ENCODE measurements at places on chromosomes 6 and 20. TPM values are rescaled to one million over a fixed set of nuclear protein-coding genes. Genes with fewer than 3 reads are reported as not detected.

- DNase-seq, result peak; percentile 52
Measured at GRCh38 chr6:142946924-142947713, 2.1 kb upstream of the HIVEP2 start.

DNA sequence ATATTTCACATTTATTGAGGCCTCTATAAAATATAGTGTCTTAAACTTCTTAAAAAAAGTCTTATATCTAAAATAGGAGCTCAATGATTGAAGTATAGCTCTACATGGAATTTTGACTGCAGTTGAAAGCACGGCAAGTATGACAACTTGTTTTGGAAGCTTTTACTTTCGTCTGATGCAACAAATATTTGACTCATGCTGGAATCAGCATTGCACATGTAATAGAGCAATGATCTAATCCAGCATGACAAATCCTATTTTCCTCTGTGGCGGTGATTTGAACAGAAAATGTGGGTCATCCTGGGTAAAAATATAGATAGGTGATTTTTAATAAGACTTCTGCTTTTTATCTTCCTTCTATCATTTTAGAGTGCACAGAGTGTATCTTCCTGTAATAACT, 111.6 kb downstream of the TINAG start:
- DNase-seq, result no peak

DNA sequence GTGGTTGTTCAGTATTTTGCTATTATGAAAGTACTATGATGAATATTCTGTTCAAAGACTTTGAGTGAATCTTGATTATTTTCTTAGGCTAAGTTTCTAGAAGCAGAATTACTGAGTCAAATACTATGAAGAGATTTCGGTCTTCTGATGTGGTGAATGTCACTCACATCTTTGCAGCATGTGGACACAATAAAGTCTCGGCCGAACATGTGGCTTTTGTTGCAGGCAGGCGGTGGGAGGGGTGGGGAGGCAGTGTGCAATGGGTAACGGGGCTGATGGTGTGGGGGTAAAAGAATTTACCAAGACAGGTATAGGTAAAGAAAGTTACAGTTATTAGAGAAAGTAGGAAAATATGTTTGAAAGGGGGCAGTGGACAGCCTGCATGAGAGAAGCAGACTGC, 156.4 kb upstream of the DTNBP1 start:
- no peak for DNase-seq

GRCh38 chr20:40154514-40154913, 534.5 kb downstream of the MAFB start:
- no peak for DNase-seq

DNA sequence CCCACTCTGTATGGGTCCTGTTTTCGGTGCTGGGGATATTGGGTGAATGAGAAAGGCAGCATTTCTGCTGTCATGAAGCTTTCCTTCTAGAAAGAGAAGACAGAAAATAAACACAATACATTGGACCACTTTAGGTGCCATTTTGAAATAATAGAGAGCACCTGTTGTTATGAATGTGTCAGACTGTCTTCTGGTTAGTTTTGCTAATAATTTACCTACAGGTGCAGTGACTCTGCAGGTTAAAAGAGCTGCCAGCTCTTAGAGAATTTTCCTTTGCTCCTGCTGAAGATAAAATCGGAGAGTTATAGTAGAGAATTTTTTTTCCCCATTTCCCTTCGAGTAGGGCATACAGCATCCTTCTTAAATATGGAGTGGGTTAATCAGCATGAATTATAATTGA, 21.9 kb upstream of the GCLC start:
- DNase-seq, result no peak

- peak; percentile 23 for DNase-seq
Measured at GRCh38 chr20:49658508-49658907, 55.2 kb downstream of the B4GALT5 start.

GRCh38 chr20:44582311-44583025, at the start of gene PKIG:
PKIG (plus strand) TSS chr20:44582579; CDS start chr20:44614557, 31,978 bp downstream.
- peak; percentile 75 for DNase-seq

DNA sequence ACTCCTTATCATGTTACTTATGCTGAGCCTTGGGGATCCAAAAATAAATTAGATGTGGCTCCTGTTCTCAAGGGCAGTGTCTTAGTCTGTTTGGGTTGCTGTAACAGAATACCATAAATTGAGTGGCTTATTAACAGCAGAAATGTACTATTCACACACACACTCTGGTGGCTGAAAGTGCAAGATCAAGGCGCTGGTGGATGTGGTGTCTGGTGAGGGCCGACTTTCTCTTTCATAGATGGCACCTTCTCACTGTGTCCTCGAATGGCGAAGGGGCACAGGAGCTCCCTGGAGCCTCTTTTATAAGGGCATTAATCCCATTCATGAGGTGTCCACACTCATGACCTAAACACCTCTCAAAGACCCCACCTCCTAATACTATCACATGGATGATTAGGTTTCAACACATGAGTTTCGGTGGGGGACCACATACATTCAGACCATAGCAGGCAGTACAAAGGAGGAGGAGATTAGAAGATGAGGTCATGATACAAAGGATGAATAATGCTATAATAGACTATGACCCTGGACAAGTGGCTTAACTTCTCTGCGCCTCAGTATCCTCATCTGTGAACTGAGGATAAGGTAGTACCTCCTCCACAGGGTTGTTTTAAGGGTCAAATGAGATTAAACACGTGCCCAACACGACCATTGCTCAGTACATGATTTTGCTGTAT, 34.1 kb downstream of the RPP40 start:
- no peak for DNase-seq

GRCh38 chr20:62741701-62742491, 33.3 kb downstream of the NTSR1 start:
- DNase-seq, result no peak

GRCh38 chr6:11689847-11690246, 88.8 kb downstream of the ADTRP start:
- DNase-seq, result no peak

- no peak for DNase-seq
Measured at GRCh38 chr20:41320976-41321375, 3.4 kb upstream of the ZHX3 start.

DNA sequence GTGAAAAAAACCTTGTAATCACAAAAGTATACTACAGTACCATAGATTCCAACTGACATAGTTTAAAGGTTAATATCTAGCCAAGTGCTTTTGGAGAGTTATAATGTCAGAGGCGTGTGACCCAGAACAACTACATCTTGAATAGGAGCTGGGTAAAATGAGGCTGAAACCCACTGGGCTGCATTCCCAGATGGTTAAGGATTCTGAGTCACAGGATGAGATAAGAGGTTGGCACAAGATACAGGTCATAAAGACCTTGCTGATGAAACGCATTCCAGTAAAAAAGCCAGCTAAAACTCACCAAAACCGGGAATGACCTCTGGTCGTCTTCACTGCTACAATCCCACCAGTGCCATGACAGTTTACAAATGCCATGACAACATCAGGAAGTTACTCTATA, 22.4 kb upstream of the KIAA0408 start:
- DNase-seq, result peak; percentile 47

GRCh38 chr6:24879351-24879750, 56.4 kb downstream of the RIPOR2 start:
- no peak for DNase-seq

GRCh38 chr6:118905851-118906250, 11.9 kb downstream of the ASF1A start:
- no peak for DNase-seq

DNA sequence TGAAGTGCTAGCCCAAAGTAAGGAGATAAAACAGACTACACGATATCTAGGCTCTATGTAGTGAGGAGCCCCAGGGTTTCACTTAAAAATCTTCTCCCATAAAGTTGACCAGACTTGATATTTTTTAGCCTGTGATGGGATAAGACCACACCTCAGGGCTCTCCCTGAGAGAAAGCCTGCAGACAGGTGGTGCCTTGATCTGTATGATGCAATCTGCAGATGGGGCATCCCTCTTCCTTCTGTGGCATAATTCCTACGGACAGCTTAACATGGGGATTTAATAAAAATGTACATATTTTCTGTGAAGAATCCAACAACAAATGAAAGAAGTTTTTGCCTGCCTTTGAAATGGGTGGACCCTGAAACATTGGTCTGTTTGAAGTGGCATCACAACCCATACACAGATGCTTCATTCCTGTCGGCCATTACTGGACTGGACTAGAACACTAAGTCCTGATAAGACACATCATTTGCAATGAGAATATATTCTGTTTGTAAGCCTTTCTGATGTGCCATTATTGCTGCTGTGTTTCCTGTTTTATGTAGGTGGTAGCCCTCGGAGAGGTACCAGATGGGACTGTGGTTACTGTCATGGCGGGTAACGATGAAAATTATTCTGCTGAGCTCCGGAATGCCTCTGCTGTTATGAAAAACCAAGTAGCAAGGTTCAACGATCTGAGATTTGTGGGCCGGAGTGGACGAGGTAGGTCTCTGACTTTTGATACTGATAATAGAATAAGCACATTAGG, 53.8 kb upstream of the SUPT3H start:
- DNase-seq, result no peak

- no peak for DNase-seq
Measured at GRCh38 chr6:144315226-144315980, 30.3 kb downstream of the UTRN start.

- no peak for DNase-seq
Measured at GRCh38 chr6:112030961-112031660, 22.8 kb upstream of the CCN6 start.

DEF6 gene
- total RNA-seq, result 0.71 TPM

GPX5 gene
- not detected for total RNA-seq

MKKS gene
- total RNA-seq, result 21.1 TPM

LPA gene
- not detected for total RNA-seq

FAM209B gene
- not detected for total RNA-seq

NOX3 gene
- total RNA-seq, result not detected

UQCC2 gene
- total RNA-seq, result 36.1 TPM

BACH2 gene
- total RNA-seq, result 0.77 TPM

TRAPPC3L gene
- total RNA-seq, result not detected

HLA-C gene
- total RNA-seq, result 136 TPM

NR2E1 gene
- total RNA-seq, result 0.18 TPM

HLA-DMB gene
- total RNA-seq, result 1.9 TPM
